ENCODE measurements at places on chromosomes 1 and 21.
A peak's percentile ranks its signal among the peaks of the same experiment; 100 is the strongest.

DNA sequence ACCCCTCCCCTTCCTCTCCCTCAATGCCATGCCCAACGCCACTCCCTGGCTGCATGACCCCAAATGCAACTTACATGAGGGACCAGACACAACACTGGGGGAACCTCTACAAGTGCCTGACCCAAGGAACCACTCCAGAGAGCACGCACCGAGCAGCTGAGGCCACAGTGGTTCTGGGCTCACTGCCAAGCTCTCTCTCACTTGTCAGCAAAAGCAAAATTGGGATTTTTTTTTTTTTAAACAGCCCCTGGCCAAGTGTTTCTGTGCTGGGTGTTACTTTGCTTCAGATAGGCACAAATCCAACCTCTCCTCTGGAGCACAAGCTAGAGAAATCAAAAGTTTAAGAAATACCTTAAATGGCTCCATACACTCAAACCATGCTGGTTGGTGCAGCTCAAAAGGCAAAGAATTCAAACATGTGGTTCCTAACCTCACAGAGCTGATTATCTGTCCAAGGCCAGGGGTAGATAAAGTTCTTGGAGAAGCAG lies 363.0 kb downstream of the SETD4 start:
- no peak for DNase-seq

- no peak for DNase-seq
Observed at GRCh38 chr1:33143698-33144097, 38.1 kb downstream of the TRIM62 start.

- DNase-seq = no peak
Observed at GRCh38 chr1:221562542-221563475, 179.1 kb downstream of the DUSP10 start.

GRCh38 chr1:227437495-227438008 lies 119.3 kb upstream of the CDC42BPA start:
- DNase-seq = no peak

- no peak for DNase-seq
Observed at GRCh38 chr1:200336901-200337391, 72.9 kb downstream of the ZNF281 start.

GRCh38 chr1:2801535-2802291 lies at the start of gene TTC34:
Gene TTC34, minus strand, starts transcription at chr1:2801693. Its CDS starts 866 bp downstream, at chr1:2800827.
- peak; percentile 54 for DNase-seq

DNA sequence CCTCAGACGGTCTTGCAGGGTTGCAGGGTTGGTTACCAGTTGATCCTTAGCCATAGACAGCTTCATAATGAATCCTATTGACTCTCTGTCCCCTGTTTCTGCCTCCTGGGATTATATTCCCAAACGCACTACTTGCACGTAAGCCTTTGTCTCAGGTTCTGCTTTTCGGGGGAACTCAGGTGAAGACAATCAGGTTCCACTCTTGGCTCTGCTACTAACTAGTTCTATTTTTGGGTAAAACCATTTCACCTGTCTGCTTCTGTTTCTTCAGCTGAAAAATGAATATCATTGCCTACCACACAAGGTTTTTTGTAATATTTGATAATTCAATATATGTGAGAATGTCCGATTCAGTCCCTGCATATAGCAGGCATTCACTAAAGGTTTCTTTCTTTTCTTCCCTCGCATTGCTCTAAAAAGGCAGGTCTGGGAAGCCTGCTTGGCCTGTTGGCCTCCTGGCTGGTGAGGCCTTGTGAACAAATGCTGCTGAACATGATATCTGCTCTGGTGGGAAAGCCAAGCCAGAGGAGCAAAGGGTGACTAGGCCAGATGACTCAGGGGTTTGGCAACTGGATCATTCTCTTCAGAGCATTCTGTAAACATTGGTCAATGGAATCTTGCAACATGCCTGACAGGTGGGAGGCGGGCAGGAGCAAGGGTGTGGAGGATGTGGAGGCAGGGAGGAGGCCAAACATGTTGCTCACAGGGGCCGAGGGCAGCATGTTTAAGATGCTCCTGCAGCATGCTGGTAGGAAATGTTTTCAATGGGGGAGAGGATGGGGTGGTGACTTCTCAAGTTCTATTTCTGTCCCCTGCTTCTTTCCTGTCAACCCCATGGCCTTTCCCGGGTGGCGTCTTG lies 23.8 kb downstream of the IER5 start:
- no peak for DNase-seq

GRCh38 chr1:155478270-155478852 lies 84.2 kb downstream of the ASH1L start:
- no peak for DNase-seq

- no peak for DNase-seq
Observed at GRCh38 chr1:209382231-209383100, 201.0 kb upstream of the CAMK1G start.

DNA sequence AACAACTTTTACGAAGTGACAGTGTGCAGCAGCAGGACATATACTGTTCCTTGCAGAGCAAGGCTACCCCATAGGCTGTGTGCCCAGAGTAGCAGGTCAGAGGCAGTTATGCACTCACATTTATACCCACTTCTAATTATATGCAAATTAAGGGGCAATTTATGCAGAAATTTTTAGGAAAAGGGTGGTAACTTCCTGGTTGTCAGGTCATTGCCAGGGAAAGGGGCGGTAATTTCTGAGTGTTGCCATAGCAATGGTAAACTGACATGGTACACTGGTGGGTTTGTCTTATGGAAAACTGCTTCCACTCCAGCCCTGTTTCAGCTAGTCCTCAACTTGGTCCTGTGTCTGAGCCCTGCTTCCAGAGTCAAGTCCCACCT lies 12.0 kb upstream of the SLAMF1 start:
- no peak for DNase-seq

- DNase-seq = no peak
Observed at GRCh38 chr1:198667807-198668206, 29.0 kb downstream of the PTPRC start.

DNA sequence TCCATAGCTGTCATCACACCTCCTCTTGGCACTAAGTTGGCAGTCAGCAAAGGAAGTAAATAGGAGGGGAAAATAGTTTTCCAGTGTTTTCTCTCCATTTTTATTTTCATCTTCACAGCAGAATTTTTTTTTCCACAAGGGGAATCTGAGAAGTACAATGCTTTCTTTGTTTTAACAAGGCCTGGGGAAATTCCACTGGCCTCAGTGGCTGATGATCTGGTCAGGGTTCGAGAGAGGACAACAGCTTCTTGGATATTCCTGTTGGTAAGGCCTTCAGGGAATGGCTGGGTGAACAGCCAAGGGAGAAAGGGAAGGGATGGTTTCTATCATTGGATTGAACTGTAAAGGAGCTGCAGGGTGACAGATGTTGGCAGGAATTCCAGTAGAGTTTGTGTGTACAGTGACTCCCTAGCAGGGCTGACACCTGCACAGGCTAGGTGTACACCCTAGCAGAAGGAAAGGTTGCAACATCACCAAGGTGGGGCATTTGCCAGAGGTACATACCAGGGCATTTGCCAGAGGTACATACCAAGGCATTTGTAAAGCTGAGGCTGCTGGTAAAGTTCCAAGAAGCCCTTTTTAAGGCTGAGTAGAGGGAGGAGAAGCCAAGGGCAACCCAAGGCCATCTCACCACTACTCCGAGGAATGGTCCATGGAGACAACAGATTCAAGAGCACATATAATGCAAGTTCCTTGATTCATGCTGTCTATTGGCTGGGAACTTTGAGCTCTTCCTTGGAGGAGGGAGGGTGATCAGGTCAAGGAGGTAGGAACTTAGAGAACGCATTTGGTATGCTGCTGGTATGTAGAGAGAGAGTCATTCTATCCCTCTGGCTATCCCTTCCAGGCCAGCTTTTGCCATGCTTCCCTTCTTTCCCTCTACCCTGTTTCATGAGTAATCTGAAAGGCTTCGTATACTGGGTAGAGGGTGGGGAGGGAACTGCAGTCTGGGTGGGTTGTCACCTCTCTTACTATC lies 3.1 kb downstream of the GJA5 start:
- no peak for DNase-seq

All from activated naive CD4-positive, alpha-beta T cell treated with anti-CD3 and anti-CD28 coated beads, Interleukin-2, amount 50 U/mL, for 72 hours (primary cell).